ENCODE measurements at places on chromosomes 3 and 15. TPM values are rescaled to one million over a fixed set of nuclear protein-coding genes. Genes with fewer than 3 reads are reported as not detected.

GRCh38 chr3:56862352-56863062, 60.8 kb upstream of the ARHGEF3 start:
- peaks cover 31% of the 10 kb centered on the region for H3K4me1 ChIP-seq
- no peak for DNase-seq
- no peaks in the 10 kb centered on the region for H3K27me3 ChIP-seq
- no peak overlapping the region for H3K27ac ChIP-seq
- H3K36me3 ChIP-seq, result no peaks in the 10 kb centered on the region

DNA sequence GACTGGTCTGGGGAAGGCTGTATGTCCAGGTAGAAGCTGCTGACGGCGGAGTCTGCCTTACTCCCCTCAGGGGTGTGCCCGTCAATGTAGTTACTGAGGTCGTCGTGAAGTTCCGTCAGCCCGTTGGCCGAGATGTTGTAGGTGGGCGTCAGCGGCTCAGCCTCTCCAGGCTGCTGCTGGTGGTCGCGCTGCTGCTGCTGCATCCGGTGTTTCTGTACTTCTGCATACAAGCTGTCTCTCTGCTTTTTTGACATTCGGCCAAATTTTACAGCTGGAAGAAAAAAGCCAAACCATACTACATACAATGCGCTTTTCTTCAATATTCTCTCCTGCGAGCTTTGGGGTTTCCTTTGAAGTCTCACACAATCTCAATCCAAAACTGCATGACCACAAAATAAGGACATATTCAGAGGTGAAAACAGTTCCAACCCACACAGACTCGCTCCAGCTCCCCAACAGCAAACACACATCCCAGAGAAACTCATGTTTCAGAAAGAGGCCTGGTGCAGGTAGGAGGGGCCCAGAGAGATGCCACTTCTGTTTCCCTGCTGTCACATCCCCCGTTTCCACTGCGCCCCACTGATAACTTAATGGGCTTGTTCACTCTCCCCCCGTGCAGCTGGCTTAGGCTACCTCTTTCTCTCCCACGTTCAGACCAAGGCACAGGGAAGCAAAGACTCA, 32.5 kb upstream of the ICE2 start:
- peaks cover 78% of the 10 kb centered on the region for H3K36me3 ChIP-seq
- H3K4me3 ChIP-seq, result no peak overlapping the region
- H3K27ac ChIP-seq, result peak overlapping the region; percentile 26
- DNase-seq, result no peak

- H3K27ac ChIP-seq, result no peak overlapping the region
- H3K4me3 ChIP-seq, result no peak overlapping the region
- DNase-seq, result no peak
These were observed 365.3 kb downstream of the MCTP2 start for GRCh38 chr15:94596707-94597106.

- H3K27ac ChIP-seq, result no peak overlapping the region
- no peaks in the 10 kb centered on the region for H3K4me1 ChIP-seq
- no peaks in the 10 kb centered on the region for H3K36me3 ChIP-seq
- DNase-seq, result peak; percentile 16
These were observed 192.6 kb downstream of the PDZRN3 start for GRCh38 chr3:73432023-73432705.

DCLK3 gene
- total RNA-seq, result not detected

CD80 gene
- 2.0 TPM for total RNA-seq

TNNC1 gene
- total RNA-seq, result 6.0 TPM

DNA sequence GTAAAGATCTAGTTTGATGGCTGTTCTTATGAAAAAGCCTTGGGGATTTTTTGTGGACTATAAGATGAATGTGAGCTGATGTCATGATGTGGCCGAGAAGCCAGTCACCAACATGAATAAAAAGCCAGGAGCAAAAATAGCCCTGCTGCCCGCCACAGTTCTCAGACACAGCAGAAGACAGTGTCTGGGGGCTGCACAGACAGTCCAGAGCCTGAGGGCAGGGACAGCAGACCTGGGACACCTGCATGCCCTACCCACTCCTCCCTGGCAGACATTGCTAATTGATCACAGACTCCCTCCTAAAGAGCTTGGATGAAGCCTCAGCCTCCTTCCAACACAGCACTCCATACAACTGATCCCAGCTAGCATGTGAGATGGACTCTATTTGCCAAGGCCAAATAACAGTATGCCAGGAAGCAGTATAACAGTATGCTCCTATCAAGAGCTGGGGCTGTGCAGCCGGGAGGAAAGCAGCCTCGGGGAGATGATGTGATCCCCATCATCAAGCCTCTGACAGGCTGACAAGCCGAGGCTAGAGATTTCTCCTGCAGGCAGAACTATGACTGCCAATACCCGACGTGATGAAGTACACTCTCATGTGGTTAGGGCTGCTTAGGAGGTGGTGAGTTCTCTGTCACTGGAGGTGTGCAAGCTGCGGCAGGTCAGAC, 105.4 kb upstream of the RPL32 start:
- no peak overlapping the region for H3K27ac ChIP-seq
- H3K27me3 ChIP-seq, result no peaks in the 10 kb centered on the region
- no peak overlapping the region for H3K4me3 ChIP-seq
- no peak for DNase-seq
- peaks cover 5% of the 10 kb centered on the region for H3K36me3 ChIP-seq

- no peaks in the 10 kb centered on the region for H3K27me3 ChIP-seq
- H3K4me3 ChIP-seq, result no peak overlapping the region
- H3K4me1 ChIP-seq, result no peaks in the 10 kb centered on the region
- no peak overlapping the region for H3K27ac ChIP-seq
These were observed 129.7 kb upstream of the CDIN1 start for GRCh38 chr15:36449662-36450145.

DNA sequence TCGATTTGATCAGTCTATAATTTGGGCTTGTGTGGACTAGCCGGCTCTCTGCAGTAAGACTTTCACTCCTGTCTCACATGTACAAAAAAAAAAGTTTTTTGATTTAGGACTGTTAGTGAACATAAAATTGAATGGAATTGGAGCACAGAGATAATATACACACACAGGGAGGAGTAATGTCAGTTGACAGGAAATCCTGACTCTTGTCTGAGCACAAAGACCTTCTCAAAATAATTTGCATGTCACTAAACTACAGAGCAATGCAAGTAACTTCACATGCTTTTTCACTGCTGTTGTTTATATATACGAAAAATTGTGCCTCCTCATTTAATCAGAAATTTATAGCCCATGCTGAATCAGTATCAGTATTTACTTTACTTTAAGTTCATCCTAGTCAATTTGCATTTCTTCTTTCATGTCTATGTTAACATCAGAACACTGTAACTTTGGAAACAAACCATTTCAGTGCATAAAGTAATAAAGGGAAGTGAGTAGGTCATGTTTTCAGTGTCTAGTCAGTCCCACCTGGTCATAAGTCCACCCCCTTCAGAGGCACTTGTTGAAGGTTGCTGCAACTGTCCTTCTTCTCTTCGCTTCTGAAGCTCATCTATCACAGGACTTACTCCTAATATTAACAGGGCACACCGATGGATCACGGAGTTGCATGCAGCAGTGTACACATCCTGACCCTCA, 115.8 kb downstream of the FBXL22 start:
- peak overlapping the region; percentile 1 for H3K27ac ChIP-seq
- peaks cover 9% of the 10 kb centered on the region for H3K4me1 ChIP-seq
- H3K36me3 ChIP-seq, result peaks cover 69% of the 10 kb centered on the region
- no peak for DNase-seq
- no peak overlapping the region for H3K4me3 ChIP-seq

DNA sequence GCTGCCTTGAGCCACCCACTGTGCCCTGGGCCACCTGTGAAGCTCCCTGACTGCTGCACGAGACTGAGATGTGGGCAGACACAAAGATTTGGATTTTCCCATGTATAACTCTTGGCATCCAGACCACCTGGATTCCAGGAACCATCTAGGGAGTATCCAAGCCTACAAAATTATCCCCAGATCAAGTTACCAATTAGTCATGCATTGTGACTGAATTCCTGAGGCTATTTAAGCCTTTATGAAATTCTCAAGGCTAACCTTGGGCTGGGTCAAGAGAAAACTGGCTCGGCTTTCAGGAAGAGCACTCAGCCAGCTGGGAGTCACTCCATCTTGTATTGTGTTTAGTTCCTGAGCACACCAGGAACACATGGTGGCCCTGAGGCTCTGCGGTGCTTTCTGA, 13.3 kb upstream of the ATP13A5 start:
- no peaks in the 10 kb centered on the region for H3K27me3 ChIP-seq
- no peaks in the 10 kb centered on the region for H3K4me1 ChIP-seq
- no peak overlapping the region for H3K27ac ChIP-seq

DNA sequence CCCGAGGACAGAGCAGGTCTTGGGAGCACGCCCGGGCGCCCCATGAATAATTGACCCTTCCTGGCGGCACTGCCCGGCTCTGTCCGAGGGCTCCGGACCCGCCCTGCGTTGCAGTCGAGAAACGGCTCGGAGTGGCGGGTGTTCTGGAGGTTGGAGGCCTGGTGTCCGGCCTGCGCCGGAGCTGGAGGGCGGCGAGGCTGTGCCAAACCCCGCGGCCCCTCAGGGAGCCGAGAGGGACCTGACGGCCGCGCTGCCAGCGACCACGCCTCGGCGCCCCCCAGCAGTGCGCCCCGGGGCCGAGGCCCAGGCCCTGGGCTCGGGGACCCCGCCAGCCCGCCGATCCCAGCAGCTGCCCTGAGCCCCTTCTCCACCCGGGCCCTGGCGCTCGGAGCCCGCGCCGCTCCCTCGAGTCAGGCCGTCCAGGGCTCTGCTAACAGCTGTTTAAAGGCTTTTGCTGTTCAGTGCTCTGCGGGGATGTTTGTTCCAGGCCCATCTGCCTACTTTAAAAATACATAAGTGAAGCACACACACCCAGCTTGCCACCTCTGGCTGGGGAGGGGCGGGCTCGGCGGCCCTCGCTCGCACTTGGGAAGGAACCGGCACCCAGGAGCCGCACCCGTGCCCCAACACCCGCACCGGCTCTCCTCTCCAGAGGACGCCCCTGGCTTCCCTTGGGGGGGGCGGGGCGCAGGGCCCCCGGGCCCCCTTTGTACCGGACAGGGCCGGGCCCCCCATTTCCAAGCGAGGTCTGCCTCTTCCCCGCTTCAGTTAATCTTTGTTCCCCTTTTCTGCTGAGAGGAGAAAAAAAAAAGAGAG, 730 bp upstream of the ZNF710 start:
- H3K4me3 ChIP-seq, result peak overlapping the region; percentile 78
- H3K36me3 ChIP-seq, result no peaks in the 10 kb centered on the region
- peak overlapping the region; percentile 69 for H3K27ac ChIP-seq
- peaks cover 40% of the 10 kb centered on the region for H3K4me1 ChIP-seq

GRCh38 chr3:134323966-134324962, 50.0 kb downstream of the AMOTL2 start:
- DNase-seq, result no peak
- H3K36me3 ChIP-seq, result no peaks in the 10 kb centered on the region
- H3K27me3 ChIP-seq, result no peaks in the 10 kb centered on the region
- no peak overlapping the region for H3K27ac ChIP-seq
- H3K4me1 ChIP-seq, result no peaks in the 10 kb centered on the region
- H3K4me3 ChIP-seq, result no peak overlapping the region

SUMF1 gene
- total RNA-seq, result 17.0 TPM
